ENCODE measurements at places on chromosomes 2 and 18. TPM values are rescaled to one million over a fixed set of nuclear protein-coding genes. Genes with fewer than 3 reads are reported as not detected.

The SH3RF3 gene
- 0.11 TPM for polyA plus RNA-seq

DNA sequence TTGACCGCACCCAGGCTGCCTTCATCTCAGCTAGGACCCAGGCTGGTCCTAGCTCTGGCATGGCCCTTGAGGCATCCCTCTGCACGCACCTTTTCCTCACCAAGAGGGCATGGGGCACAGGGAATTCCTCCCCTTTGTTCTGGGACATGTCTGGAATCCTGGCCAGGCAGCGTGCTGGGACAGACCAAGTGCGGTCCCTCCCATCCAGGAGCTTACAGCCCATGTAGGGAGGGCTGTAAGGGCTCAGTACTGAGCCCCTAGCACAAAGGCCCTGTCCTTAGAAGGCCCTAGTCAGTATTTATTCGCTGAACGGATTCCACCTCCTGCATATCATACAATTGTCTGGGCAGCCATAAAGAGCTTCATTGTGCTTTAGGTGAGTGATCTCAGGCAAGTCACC is 3.0 kb downstream of the TMEM37 start:
- DNase-seq, result no peak

DNA sequence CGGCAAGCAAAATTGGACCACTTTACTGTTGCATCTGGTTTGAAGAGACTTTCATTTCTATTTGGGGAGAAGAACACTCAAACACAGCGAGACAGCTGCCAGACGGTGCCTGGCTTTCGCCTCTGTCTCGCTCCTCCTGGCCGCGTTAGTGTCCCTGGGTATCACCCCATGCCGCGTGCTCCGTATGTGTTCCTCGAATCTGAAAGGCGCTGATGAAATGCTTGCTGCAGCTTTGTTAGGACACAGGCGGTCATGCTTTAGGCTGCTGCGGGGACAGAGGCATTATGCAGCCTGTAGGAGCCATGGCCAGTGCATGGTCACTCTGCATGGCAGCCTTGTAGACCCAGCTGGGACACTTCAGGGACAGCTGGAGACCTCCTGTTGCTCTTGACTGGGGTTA is 53.9 kb downstream of the LDLRAD4 start:
- no peak for DNase-seq

The MBOAT2 gene
- 10.7 TPM for polyA plus RNA-seq

The SOCS6 gene
- polyA plus RNA-seq, result 9.1 TPM

DNA sequence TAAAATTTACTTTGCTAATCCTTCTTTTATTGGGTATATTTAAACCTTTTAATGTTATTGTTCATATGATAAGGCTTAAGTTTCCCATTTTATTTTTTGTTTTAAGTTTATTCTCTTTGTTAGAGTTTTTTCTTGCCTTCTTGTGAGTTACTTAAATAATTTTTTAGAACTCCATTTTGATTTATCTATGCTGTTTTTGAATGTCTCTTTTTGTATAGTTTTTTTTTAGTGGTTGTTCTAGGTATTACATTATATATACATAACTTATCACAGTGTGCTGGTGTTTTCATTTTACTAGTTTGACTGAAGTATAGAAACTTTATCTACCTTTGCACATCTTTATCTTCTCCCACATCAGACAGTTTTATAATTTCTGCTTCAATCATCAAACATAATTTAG is 49.4 kb upstream of the TGFA start:
- DNase-seq, result no peak

The BMP10 gene
- polyA plus RNA-seq, result not detected

DNA sequence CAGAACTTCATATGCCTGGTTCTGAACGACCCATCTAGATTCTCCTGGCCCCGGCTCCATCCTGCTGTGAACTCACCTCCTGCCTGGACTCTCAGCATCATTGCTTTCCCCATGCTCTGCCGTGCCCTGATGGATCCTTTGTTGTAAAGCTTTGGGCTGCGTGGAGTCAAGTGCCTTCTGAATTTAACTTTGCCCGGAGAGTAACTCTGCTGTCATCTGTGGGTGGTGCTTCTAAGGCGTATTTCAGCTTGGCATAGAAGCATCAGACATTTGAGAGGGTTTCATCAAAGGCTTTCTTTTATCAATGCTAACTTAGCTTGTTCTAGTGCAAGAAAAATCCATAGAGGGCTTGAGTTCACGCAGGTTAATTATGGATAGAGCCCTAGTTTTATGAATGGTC is 8.1 kb upstream of the GREB1 start:
- DNase-seq, result no peak

The ANKRD30B gene
- not detected for polyA plus RNA-seq

GRCh38 chr2:15160201-15160991 is 400.7 kb downstream of the NBAS start:
- no peak for DNase-seq

The SKOR2 gene
- 0.05 TPM for polyA plus RNA-seq

- no peak for DNase-seq
Measured at GRCh38 chr2:74253971-74254310, 55.5 kb downstream of the MTHFD2 start.

DNA sequence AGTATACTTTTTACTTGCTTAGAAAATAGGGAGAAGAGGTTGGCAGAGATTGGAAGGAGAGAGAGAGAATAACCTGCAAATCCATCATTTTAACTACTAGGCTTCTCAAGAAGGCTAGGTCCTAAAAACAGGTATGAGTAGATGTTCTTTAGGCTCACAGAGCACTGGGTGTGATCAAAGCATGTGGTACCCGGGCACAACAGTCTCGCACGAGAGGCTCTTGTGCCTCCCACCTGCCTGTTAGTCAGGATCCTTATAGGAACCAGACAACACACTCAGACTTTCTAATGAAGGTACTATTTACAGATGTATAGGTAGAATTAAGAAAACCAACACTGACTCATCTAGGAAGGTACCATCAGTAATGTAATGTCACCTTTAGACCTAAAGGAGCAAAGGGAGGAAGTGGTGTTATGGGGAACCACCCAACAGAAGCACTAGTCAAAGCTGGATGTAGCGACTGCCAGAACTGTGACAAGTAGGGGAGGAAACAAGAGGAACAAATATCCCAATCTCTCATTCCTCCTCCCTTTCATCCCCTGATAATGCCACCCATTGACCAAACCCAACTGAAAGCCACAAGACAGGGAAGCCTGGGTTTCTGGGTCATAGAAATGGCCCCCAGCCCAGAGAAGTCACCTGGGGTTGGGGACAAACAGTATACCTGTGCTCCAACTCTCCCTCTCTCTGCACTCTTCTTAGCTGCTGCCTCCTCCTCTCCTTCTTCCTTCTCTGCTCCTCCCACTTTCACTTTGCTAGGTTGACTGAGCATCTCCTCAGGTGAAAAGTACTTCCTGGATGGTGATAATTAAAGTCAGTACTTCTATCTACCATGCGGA is 16.0 kb upstream of the MARCHF4 start:
- DNase-seq, result no peak

The GPR17 gene
- polyA plus RNA-seq, result 0.03 TPM

DNA sequence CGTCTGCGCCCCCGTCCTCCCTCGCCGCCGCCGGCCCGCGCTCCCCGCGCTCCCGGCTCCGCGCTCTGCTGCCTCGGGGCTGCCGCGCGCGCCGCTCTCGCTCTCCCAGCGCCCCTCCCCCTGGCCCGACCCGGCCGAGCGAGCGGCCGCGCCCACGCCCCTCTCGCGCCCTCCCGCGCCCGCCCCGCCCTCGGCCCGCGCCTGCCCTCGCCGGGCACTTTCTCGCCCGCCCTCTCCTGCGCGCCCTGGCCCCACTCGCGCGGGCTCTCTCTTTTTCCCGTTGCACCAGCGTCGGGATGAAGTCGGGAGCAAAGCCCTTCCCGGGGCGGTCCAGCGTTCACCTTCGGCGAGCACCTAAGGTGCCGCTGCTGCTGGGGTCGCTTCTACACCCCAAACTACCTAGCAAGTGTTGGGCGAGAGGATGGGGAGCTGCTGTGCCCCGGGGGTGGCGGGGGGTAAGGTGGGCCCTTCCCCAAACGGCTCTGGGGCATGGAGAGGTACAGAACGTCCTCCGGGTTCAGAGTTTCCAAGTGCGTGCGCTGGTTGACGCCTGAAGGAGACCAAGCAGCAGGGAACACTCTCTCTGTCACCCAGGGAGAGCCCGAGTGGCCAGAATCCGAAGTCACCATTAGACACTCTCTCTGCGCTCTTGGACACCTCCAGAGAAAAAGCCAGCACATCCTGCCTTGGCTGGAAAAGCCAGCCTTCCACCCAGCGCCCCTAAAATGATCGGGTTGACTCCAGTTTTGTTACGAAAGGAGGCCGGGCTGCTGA is at the start of gene COLEC12:
TSS of gene COLEC12 (minus strand) at position 70 of the 774 bp plus-strand sequence. CDS start 187 bp downstream, outside the sequence.
- DNase-seq, result no peak

- DNase-seq, result no peak
Measured at GRCh38 chr2:70615222-70615621, 61.6 kb upstream of the TGFA start.

The POTEC gene
- polyA plus RNA-seq, result not detected

The CTLA4 gene
- polyA plus RNA-seq, result not detected

GRCh38 chr2:128533101-128533500 is 214.4 kb upstream of the HS6ST1 start:
- no peak for DNase-seq

DNA sequence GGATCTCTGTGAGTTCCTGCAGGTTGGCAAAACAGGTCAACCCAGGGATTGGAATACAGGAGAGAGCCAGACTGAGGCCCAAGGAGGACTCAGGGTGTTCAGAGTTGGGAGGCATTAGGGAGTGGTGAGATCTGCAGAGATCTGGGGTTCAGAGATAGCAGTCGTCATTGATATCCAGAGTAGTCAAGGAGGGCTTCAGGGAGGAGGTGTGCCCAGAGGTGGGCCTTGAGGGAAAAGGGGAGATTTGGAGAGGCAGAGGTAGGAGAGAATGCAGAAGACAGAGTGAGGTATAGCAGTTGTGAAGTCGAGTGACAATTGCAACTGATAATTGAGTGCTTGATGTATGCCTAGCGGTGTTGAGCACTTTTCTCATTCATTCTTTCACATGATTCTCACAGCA is 70.3 kb downstream of the CTIF start:
- no peak for DNase-seq

The MARCO gene
- polyA plus RNA-seq, result not detected

All from H1 (cell line).